Effector CD4-positive, alpha-beta T cell (primary cell): ENCODE measurements at places on chromosomes 16 and 17.

DNA sequence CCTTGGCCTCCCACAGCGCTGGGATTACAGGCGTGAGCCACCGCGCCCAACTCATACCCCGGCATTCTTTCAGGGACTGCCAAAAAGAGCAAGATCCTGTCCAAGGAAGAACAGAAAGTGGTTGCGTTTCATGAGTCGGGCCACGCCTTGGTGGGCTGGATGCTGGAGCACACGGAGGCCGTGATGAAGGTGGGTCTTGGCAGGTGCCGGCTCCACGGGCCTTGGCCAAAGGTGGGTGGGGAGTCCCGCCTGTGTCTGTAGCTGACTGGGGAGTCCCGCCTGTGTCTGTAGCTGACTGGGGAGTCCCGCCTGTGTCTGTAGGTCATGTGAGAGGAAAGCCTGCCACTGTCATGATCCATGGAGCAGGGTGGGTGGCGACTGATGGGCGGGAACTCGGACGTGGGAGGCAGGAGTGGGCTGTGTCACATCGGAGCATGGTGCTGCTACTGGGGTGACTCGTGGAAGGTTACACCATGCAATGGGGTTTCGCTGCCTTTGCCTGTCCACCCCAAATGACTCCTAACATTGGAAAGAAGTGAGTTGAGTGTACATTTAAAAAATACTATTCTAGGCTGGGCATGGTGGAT is 10.0 kb upstream of the RPL13 start:
- no peak for DNase-seq

DNA sequence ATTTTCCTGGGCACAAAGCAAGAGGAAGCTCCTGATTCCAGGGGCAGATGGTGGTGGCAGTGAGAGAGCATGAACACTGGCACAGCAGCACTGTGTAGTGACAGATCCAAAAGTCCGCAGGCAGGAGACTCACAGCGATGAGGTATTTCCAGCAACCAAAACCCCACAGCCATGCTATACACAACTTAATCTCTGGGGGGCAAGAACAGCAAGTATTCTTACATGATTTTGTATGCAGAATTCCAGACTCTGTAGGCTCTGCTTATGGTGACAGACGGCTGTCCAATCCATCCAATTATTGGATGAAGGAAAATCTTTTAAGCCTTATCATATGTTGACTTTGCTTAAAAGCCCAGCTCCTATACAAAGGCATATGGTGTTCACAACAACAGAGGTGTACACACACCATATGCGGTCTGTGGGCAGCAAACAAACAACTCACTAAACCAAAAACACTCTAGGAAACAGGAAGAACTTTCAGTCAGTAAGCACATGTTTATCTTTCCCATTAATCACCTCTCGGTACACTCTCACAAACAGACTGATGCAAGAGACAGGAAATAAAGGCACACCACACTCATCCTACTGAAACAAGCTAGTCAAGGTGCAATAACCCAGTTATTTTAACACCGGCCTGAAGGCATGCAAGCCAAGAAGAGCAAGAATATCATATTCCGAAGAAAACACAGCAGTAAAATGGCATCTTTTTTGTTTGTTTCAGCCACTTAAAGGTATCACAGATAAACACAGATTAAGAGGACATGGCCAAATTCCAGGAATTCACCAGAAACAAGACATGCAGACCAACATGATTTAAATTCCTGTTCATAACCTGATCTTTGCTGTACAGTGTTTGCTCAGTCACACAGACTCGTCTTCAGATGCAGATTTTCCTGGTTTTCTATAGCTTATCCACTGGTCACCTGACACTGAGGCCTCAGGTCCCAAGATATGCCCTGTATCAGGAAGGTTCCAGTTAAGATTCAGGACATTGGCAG is 47.8 kb downstream of the ERN1 start:
- DNase-seq, result peak; percentile 18

- no peak for DNase-seq
Observed at GRCh38 chr16:50308237-50308965, 42.0 kb downstream of the ADCY7 start.

DNA sequence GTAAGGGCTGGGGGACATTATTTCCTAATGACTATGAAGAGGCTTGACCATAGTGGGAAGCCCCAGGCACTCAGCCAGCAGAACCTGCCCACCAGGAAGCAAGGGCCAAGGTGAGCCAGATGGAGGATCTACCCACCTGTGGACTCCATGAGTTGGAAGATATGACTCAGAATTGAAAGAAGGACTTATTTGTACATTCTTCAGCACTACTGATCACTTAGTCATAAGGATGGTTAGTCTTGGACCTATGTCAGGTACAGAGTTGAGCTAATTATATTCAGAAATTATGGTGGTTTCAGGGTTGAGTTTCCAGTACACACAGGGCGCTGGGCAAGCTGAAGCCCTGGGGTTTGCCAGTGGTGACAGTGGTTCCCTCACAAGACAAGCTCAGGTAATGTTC is 24.0 kb upstream of the GRIN2A start:
- no peak for DNase-seq

- no peak for DNase-seq
Observed at GRCh38 chr17:77504652-77505155, 363.9 kb downstream of the SEC14L1 start.

DNA sequence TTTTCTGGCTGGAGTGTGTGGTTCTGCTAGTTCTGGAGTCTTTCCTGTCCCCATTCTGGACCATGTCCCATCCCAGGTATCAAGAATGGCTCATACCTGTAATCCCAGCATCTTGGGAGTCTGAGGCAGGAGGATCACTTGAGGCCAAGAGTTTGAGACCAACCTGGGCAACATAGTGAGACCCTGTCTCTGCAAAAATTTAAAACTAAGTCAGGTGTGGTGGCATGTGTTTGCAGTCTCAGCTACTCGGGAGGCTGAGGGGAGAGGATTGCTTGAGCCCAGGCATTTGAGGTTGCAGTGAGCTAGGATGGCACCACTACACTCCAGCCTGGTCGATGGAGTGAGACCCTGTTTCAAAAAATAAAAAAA is 15.3 kb upstream of the WNT3 start:
- no peak for DNase-seq

DNA sequence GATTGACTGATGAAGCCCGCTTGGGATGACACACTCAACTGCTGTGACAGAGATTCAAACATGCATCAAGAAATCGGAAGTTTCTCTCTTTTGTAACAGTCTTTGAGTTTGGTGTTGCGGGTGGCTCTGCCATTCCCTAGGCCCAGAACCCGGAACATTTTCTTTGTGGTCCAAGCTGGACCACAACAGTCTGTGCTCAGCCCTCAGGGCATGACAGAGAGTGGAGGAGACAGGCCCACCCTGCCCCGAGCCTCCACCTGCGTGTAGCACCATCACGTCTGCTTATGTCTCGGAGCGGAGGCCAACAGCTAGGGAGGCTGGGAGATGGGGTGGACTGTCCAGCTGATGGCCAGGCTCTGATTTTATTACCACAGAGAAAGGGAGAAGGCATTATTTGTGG is 64.5 kb downstream of the SHISA6 start:
- no peak for DNase-seq

DNA sequence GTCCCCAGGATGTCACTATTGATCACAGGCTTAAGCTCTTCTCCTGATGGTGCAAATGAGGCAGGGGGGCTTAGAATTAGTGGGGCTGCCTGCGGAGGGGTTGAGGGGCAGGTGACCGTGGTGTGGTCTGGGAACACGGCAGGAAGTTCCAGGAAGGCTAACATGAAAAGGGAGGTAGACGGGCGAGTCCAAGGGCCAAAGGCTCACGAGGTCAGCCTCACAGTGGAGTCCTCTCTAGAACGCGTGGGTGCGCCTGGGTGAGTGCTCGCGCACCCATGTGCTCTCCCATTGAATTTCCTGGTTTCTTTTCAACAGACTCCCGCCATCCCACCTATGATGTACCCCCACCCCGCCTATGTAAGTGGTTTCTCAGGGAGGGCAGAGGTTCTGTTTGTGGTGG is 15.2 kb downstream of the LGALS9 start:
- DNase-seq, result no peak

GRCh38 chr17:60142872-60143499 is 6.8 kb upstream of the CA4 start:
- peak; percentile 63 for DNase-seq

DNA sequence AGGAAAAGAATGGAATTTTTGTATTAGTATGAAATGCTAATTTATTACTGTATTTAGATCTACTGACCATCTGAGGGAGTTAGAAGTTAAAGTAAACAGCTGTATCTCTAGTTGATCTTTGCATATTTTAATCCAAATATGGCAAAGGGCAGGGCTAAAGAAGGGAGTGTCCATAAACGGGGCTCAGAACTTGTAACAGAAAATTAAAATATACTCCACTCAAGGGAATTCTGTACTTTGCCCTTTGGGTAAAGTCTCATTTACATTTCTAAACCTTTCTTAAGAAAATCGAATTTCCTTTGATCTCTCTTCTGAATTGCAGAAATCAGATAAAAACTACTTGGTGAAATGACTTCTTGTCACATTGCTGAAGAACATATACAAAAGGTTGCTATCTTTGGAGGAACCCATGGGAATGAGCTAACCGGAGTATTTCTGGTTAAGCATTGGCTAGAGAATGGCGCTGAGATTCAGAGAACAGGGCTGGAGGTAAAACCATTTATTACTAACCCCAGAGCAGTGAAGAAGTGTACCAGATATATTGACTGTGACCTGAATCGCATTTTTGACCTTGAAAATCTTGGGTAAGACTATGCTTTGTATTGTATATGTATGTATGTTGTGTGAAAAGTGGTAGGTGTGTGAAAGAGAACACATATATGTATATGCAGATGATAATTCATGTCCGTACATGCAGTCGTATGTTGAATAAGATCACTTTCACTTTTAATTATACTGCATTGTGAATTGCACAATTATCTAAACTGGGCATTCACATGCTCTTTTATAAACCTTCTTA is at the start of gene ASPA:
TSS of gene ASPA (plus strand) at position 186 of the 799 bp plus-strand sequence. CDS start at position 349, 163 bp downstream.
- no peak for DNase-seq

GRCh38 chr16:11706180-11706742 is 36.4 kb downstream of the TXNDC11 start:
- DNase-seq, result no peak

- DNase-seq, result no peak
Observed at GRCh38 chr16:79261944-79262552, 338.5 kb downstream of the MAF start.

DNA sequence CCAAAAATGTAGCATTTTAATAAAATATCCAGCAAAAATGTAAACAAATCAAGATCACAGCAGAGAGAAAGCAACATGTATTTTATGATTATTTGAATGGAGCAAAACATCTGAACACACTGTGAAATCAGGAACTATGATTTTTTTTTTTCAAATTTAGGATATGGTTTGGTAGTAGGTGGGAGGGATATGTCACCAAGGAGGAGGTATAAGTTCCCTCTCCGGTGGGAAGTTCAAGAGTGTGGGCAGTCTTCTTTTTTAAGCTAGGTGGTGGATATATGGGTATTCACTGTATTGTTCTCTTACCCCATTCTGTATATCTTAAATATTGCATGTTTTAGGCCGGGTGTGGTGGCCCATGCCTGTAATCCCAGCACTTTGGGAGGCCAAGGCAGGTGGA is 10.2 kb downstream of the CDR2 start:
- DNase-seq, result no peak

GRCh38 chr16:50329446-50330189 is 39.2 kb downstream of the BRD7 start:
- DNase-seq, result no peak

DNA sequence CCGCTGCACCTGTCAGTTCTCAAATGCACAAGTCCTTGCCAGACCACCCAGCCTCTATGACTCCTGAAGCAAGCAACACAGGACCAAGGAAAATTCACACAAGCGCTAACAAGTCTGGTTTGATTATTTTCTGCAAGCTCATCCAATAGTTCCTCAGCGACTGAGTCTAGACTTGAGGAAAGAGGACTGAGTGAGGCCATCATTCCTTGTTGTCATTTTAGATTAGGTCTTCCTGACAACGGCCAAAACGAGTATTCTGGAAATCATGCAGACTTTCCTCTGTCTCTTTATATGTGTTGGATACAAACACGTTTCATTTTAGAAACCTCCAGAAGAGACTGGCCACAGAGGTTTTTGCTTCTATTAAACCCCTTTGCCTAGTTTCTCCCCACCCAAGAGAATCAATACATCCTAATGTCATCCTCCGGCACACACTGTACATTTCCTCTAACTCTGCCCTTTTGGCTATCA is 561 bp downstream of the CCDC47 start:
- DNase-seq, result no peak

DNA sequence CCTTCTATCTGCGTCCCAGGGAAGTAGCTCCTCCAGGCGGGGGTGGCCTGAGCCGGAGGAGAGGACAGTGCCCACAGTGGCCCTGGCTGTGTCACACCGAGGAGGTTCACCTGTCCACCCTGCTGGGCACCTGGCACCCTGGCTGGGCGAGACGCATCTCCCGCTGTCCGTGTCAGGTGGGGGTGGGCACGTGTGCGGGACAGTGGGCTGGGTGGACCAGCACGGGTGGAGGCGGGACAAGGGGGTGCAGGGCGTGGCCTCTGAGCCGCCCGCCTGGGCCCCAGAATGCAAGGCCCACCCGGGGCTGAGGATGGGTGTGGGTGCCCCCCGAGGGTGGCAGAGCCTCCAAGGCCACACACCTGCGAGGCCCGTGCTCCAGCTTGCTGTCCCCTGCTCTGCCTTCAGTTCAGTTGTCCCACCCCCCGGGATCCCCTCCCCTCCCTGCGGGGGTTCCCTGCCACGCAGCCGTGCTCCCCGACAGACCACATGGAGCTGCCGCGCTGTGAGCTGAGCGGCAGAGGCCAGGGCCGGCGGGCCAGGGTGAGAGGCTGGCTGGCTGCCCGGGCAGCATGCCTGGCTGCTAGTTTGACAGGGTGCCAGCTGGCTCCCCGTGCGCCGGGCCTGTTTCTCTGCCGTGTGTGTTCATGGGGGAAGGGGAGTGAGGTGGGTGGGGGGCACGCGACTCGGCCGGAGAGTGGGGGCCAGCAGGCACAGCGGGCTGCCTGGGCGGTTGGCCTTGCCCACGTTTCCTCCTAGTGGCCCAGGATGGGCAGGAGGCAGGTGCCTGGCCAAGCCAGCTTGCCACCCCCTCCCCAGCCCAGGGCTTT is 33.9 kb downstream of the BAHCC1 start:
- DNase-seq, result no peak

- DNase-seq, result no peak
Observed at GRCh38 chr17:67059372-67059771, 15.0 kb downstream of the CACNG1 start.

- no peak for DNase-seq
Observed at GRCh38 chr16:24685539-24686432, 43.7 kb upstream of the TNRC6A start.

GRCh38 chr16:59168461-59169114 is 434.5 kb upstream of the GOT2 start:
- no peak for DNase-seq
